ENCODE measurements at places on chromosomes 5 and 9. TPM values are rescaled to one million over a fixed set of nuclear protein-coding genes. Genes with fewer than 3 reads are reported as not detected.

The PCDHA6 gene
- under 0.01 TPM for total RNA-seq

The CHSY3 gene
- total RNA-seq: 12.5 TPM

The SPINK6 gene
- not detected for total RNA-seq

The SPATA31E1 gene
- total RNA-seq: not detected

The MARVELD2 gene
- total RNA-seq: 0.52 TPM

The TARS1 gene
- total RNA-seq: 84.0 TPM

The UBE2D2 gene
- total RNA-seq: 81.9 TPM

The SPATA31D4 gene
- total RNA-seq: not detected

The AGTPBP1 gene
- 37.6 TPM for total RNA-seq

The SETD9 gene
- total RNA-seq: 5.7 TPM

The ITK gene
- under 0.01 TPM for total RNA-seq

The VCAN gene
- 254 TPM for total RNA-seq

The SOHLH1 gene
- under 0.01 TPM for total RNA-seq

The CDH9 gene
- not detected for total RNA-seq

The TBC1D2 gene
- total RNA-seq: 0.52 TPM

The PCDHA11 gene
- under 0.01 TPM for total RNA-seq

The ARL14EPL gene
- total RNA-seq: not detected

The REEP2 gene
- total RNA-seq: 7.3 TPM

The CAMK2A gene
- total RNA-seq: 45.9 TPM

The EIF4EBP3 gene
- not detected for total RNA-seq

The GLRA1 gene
- not detected for total RNA-seq

Measured in skeletal muscle tissue (tissue), 5 donors.